ENCODE measurements at places on chromosomes 1 and 21.
A peak's percentile ranks its signal among the peaks of the same experiment; 100 is the strongest.

DNA sequence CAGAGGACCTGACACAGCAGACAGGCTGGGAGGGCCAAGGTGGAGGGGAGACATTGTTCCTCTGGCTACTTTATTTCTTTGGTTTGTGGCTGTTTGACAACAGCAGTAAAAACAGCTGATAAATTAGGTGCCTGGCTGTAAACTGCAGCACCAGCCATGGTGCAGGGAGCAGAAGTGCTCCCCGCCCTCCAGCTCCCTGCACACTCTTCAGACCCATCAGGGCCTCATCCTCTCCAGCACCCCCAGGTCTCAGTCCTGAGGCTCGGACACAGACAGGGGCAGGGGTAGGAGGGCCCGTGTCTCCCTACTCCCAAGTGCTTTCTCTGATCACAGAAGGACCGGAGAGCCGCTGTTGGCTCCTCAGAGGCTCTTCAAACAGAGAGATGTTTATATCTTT is 17.7 kb upstream of the LRRN2 start:
- DNase-seq = no peak

DNA sequence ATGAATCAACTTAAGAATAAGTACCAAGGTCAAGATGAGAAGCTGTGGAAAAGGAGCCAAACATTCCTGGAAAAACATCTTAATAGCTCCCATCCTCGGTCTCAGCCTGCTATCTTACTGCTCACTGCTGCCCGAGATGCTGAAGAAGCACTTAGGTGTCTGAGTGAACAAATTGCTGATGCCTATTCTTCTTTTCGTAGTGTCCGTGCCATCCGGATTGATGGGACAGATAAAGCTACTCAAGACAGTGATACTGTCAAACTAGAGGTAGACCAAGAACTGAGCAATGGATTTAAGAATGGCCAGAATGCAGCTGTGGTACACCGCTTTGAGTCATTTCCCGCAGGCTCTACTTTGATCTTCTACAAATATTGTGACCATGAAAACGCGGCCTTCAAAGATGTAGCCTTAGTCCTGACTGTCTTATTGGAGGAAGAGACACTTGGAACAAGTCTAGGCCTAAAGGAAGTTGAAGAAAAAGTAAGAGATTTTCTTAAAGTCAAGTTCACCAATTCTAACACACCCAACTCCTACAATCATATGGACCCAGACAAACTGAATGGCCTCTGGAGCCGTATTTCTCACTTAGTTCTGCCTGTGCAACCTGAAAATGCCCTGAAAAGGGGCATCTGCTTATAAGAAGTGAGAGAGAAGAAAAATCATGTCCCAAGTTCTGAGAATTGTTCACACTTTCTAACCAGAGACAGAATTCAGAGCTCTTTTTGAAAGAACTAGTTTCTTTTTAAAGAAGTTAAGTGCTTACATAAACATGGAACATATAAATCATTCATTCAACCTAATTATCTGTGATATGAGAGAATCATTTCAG is 35.7 kb downstream of the TOR1AIP1 start:
- DNase-seq = no peak

GRCh38 chr21:18387994-18388393 is 15.6 kb downstream of the TMPRSS15 start:
- DNase-seq = no peak

DNA sequence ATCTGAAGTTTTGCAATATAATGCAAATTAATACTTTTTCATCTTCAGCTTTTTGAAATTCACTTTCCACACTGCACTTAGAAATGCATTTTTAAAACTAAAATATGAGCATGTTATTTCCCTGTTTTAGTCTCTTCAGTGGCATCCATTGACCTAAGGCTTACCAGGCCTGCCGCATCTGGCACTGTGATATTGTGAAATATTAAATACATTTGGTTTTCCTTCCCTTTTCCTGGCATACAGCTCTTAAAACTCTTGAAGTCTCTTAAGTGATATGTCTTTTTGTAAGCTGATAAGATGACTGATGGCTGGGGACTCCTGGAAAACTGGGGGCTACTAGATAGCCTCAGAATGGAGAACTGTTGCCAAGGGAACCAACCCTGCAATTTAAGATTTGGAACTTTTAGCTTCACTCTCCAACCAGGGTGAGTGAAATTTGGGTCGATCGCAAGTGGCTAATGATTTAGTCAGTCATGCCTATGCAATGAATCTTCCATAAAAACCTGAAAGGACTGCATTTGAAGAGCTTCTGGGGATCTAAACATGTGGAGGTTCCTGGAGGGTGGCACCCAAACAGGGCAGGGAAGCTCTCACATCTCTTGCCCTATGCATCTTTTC is 75.5 kb upstream of the PDC start:
- DNase-seq = no peak

DNA sequence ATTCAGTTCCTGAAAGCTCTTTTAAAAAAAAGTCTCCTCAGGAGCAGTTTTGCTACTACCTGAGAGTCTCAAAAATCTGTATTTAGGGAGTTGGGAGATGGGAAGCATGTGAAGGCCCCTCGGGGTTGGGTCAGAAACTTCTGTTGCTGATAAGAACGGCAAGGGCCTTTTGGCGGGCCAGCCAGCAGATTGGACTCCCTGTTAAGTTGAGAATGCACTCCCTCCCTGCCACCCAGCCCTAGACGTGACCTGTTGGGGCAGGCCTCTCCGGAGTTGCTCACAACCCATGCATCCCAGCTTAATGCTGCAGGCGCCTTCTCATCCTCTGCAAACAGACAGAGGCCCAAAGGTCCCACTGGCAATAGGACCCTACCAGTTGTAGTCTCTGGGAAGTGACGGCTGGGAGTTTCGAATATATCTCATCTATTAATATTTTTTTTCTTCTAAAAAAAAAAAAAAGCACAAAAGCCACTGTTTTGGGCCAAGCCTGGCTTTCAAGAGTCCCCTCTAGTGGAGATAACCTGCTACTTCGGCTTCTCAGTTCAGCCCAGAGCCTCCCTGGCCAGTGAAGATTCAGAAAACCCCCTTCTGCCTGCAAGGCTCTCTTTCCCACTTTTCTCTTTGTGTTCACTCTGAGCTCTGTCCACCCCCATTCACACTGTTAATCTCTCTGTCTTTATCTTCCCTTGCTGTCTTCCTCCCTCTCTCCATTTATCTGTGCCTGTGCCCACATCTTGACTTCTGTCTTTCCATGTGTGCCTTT is 5.3 kb downstream of the PLXNA2 start:
- DNase-seq = no peak

DNA sequence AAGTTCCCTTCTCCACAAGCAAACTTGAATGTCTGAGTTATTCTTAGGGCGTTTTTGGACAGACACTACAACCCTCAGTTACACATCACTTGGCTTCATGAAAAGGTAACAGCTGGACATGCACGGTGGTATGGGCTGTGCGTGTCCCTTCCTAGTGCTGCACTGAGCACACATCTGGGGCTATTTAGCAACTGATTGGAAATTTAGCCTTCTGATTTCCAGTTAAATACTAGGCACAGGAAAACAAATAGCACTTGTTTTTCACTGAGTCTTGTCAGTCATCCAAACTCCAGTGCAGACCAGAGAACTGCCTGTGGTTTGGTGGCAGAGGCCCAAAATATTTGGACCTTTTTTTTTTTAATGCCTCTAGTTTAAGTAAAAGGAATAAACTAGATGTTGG is 134.7 kb downstream of the TGFBR3 start:
- DNase-seq = no peak

DNA sequence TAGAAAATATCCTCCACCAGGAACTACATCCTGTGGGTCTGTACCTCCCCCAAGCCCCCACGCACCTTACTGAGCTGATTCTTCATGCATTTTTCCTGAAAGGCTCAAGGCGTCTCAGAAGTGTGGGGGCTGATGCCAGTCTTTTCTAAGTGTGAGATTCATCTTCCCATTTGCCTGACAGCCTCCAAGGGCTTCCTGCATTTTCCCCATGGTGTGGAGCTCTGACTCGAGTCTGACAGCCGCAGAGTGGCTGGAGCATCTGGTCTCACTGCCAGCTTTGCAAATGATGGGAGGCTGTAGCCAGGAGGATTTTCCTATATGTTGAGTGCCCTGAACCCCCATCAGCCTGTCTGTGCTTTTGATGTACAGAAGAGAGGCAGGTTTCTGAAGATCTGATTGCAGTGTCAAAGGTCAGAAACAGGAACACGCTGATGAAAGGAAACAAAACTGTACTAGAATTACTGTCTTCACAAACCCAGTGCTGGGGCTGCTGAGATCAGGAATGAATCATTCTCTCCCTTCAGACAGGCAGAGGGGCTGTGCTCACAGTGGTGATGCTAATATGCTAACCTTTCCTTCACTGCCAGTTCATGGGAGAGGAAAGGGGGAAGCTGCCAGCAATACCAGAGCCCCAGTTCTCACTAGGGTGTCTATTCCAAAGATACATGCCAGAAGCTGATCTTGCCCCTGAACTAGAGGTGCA is 201.5 kb upstream of the C1orf174 start:
- DNase-seq = peak; percentile 9

- no peak for DNase-seq
Measured at GRCh38 chr1:226722901-226723656, 16.0 kb downstream of the ITPKB start.

GRCh38 chr21:33058527-33058926 is 11.4 kb upstream of the OLIG1 start:
- DNase-seq = no peak

GRCh38 chr1:25099343-25099951 is 132.9 kb downstream of the SYF2 start:
- no peak for DNase-seq

DNA sequence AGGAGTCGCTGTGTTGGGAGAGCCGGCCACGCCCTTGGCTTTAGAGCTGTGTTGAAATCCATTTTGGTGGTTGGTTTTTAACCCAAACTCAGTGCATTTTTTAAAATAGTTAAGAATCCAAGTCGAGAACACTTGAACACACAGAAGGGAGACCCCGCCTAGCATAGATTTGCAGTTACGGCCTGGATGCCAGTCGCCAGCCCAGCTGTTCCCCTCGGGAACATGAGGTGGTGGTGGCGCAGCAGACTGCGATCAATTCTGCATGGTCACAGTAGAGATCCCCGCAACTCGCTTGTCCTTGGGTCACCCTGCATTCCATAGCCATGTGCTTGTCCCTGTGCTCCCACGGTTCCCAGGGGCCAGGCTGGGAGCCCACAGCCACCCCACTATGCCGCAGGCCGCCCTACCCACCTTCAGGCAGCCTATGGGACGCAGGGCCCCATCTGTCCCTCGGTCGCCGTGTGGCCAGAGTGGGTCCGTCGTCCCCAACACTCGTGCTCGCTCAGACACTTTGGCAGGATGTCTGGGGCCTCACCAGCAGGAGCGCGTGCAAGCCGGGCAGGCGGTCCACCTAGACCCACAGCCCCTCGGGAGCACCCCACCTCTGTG is 4.7 kb downstream of the C1orf35 start:
- peak; percentile 73 for DNase-seq

DNA sequence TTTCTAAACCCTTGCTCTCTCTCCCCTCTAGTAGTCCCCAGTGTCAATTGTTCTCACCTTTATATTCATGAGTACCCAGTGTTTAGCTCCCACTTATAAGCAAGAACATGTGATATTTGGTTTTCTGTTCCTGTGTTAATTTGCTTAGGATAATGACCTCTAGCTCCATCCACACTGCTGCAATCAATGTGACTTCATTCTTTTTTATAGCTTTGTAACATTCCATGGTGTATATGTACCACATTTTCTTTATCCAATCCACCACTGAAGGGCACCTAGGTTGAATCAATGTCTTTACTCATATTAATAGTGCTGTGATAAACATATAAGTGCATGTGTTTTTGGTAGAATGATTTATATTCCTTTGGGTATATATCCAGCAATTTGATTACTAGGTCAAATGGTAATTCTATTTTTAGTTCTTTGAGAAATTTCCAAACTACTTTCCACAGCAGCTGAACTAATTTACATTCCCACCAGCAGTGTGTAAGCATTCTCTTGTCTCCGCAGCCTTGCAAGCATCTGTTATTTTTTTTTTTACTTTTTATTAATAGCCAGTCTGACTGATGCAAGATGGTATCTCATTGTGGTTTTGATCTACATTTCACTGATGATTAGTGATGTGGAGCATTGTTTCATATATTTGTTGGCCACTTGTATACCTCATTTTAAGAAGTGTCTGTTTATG is 277.8 kb downstream of the LTN1 start:
- no peak for DNase-seq

GRCh38 chr1:11441211-11441952 is 37.6 kb upstream of the DISP3 start:
- DNase-seq = no peak

DNA sequence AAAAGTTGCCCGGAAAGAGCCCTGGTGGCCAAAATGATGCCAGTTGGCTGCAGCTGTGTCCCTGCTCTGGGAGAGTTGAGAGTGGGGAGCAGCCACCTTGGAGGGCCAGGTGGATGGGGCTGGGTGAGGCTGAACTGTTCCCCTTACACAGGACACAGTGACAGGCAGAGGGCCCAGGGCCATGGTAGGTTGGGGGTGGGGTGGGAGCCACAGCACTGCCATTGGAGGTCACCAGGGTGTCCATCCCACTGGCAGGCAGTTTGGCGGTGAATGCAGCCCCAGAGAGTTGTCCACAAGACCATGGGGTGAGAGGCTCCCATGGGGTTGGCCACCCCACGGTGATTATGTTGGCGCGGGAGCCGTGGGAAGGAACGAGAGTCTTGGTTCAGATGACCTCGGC is 87.7 kb downstream of the POFUT2 start:
- no peak for DNase-seq

- no peak for DNase-seq
Measured at GRCh38 chr1:208997726-208998312, 585.7 kb upstream of the CAMK1G start.

DNA sequence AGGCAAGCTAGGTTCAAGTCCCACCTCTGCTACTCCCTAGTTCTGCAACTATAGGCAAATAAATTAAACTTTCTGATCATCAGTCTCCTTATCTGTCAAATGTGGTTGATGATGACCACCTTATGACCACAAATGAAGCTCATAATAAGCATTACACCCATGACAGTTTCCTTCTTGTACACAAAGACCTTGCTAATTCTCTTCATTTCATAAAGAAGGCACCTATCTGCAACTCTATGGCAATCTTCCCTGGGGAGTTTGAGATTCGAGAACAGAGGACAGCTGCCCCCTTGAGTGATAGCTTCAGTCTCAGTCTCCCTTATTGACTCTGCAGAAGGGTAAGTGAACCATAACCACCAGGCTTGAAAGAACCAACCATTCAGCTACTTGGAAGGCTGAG is 503.1 kb upstream of the DAB1 start:
- DNase-seq = no peak

DNA sequence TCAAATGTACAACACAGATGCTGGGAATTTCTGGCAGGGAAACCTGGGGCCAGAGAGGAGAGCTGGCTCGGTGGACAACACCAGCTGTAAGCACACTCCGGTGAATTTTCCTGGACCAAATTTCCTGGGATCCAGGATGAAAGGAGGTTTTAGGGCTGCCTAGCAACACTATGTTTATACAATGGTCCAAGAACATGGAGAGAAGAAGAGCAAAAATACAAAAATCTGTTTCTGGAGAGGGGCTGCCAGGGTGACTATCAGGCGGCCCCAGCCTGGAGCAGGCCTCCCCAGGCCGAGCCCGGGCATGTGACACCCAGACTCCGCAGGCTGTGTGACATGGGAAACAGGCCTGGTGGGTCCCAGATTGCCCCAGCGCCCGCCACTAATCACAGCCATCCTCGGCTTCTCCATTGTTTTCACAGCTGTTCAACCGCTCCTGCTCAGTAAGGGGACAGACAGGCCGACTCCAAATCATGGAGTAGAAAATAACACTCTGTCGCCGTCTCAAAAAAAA is 336.0 kb upstream of the NFIA start:
- no peak for DNase-seq

All from posterior vena cava (tissue), 2 donors.